Germinal center (tissue), 1 donor: ENCODE measurements at places on chromosomes 3 and 15.

- no peak for DNase-seq
These were observed 291.3 kb downstream of the TLE3 start for GRCh38 chr15:69806287-69806915.

- no peak for DNase-seq
These were observed 58.8 kb downstream of the TRAK1 start for GRCh38 chr3:42149975-42150374.

DNA sequence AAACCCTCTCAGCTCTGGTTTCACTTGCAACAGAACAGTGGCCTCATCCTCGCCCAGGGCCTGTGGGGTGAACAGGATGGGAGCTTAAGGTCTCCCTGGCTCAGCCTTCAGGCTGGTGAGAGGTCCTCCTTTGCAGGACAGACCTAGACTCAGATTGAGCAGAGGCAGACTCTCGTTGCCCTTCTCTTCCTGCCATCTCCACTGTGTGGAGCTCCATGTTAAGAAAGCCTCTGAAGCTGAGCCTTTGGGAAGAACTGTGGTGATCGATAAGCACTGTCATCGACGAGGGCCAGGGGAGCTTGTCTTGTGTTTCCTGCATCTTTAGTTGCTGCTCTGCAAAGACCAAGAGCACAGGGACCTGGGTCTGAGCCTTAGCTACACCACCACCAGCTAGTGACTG lies 37.8 kb upstream of the GRIP2 start:
- DNase-seq: no peak

GRCh38 chr15:100786901-100787566 lies 92.6 kb upstream of the ALDH1A3 start:
- DNase-seq: no peak

DNA sequence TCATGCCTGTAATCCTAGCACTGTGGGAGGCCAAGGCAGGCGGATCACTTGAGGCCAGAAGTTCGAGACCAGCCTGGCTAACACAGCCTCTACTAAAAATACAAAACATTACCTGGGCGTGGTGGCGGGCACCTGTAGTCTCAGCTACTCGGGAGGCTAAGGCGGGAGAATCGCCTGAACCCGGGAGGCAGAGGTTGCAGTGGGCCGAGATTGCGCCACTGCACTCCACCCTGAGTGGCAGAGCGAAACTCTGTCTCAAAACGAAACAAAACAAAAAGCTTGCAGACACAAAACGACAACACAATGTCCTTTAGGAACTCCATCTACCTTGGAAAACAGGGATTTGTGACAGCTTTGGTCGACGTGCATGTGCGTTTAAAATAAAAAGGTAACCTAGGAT lies 716 bp upstream of the KLHL24 start:
- no peak for DNase-seq

GRCh38 chr3:46624975-46625490 lies 12.7 kb downstream of the FAM240A start:
- DNase-seq: no peak

DNA sequence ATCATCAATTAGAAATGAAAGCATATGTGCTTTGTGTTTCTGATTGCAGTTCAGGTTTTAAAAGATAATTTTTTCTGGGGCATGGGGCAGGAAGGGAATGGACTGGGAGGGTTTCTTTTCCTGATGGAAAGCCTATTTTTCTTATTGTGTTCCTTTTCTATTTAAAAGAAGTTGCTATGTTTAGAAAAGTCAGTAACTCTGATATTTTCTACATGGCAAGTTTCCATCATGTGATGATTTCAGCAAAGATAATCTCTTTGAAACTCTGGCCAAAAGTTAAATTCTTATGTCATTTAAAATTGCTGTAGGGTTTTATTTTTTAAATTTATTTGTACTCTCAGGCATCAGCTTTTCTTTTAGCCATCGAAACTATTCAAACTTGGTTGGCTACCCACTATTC lies 601.2 kb downstream of the FOXP1 start:
- no peak for DNase-seq

- DNase-seq: no peak
These were observed 82.9 kb downstream of the CLDN1 start for GRCh38 chr3:190239325-190239724.

DNA sequence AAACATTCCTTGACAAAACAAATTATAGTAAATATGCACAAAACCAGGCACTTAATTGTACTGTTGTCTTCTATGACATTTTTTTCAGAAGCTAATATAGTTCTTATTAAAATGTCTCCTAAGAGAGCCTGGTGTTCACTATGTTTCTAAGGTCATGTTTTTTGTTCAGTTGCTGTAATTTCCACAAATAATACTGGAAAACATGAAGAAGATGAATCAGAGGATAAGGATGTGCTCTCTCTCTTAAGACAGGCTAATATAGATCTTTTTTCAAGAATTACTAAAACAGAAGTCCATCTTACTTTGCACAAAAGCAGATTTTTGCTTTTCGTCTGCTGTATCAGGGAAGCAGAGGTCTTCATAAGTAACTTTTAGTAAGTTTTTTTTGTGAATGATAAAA lies 823.0 kb upstream of the NECTIN3 start:
- no peak for DNase-seq

- no peak for DNase-seq
These were observed 1134.8 kb downstream of the NSUN3 start for GRCh38 chr3:95197661-95198060.

DNA sequence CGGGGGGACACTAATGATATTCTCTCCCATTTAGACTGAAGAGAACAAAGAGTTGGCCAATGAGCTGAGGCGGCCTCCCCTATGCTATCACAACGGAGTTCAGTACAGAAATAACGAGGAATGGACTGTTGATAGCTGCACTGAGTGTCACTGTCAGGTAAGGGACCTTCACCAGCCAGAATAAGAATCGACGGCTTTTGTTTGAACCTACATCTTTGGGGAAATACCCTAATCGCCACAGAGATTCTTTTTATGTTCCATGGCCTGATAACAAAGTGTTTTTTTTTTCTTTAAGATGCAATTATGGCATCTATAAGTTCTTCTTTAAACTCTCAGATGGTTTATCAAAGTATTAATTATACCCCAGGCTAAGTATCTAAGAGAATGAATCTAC lies 3.4 kb downstream of the THBS1 start:
- DNase-seq: no peak

- no peak for DNase-seq
These were observed 376.1 kb upstream of the CFAP20DC start for GRCh38 chr3:59425942-59426341.

- no peak for DNase-seq
These were observed 44.9 kb downstream of the GJD2 start for GRCh38 chr15:34709866-34710265.

GRCh38 chr3:180970931-180971330 lies 18.6 kb downstream of the DNAJC19 start:
- DNase-seq: no peak

GRCh38 chr3:192597506-192597905 lies 129.8 kb downstream of the FGF12 start:
- DNase-seq: no peak

DNA sequence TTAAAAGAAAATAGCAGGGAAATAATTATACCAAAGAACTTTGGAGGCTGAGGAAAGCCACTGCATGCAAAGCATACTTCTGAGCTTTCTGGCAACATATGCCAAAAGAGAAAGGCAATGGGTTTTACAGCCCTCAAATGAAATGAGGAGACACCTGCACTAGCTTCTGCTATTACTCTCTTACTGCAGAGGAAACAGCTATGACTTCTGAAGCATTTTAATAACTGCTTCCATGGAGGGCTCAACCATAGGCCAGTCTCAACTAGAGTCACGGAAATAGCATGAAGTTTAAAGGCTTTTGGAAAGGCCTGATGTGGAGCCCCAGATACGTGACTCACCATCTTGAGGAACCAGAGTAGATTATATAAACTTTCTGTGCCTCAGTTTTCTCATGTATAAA lies 114.8 kb downstream of the OXNAD1 start:
- peak; percentile 22 for DNase-seq

- no peak for DNase-seq
These were observed 554.3 kb downstream of the EPHB1 start for GRCh38 chr3:135349254-135349948.

DNA sequence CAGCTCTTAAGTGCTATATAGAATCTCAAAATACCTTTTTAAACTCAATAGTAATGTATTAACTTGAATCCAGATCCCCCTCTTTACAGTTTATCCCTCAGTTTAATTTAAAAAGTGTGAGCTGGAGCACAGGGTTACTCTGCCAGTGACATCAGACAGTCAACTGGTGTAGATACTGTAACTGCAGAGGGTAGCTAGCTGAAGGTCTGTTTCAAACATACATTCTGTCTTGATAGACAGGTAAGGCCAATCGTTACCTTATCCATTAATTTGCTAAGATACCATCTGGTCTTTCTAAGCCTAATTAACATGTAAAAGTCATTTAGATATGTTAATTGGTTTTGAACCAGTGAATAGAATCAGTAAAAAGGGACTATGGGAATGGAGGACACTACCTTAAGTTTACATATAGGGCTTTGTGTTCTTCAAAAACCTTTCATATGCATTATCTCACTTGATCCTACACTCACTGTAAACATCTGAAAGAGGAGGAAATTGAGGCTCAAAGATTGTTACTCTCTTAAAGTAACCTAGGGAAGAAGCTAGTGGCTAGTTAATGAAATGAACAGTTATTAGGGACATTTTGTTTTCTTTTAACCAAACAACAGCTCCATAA lies 59.5 kb upstream of the TSPAN3 start:
- no peak for DNase-seq

DNA sequence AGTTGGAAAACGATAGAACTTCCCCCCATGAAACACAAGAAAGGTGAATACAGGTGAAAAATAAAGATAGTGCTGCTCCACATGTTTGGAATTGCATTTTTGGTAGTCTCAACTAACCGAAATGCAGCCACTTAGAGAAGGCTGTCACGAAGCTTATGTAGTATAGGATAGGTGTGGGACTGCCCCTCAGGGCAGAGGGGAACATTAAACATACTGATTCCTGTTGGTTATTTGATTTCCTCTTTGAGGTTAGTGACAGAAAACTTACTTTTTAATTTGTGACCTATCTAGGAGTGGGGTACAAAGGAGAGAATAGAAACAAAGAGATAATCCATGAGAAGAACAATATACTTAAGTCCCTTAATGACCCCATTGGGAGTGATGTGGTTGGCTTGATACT lies 85.8 kb upstream of the SATB1 start:
- DNase-seq: no peak

DNA sequence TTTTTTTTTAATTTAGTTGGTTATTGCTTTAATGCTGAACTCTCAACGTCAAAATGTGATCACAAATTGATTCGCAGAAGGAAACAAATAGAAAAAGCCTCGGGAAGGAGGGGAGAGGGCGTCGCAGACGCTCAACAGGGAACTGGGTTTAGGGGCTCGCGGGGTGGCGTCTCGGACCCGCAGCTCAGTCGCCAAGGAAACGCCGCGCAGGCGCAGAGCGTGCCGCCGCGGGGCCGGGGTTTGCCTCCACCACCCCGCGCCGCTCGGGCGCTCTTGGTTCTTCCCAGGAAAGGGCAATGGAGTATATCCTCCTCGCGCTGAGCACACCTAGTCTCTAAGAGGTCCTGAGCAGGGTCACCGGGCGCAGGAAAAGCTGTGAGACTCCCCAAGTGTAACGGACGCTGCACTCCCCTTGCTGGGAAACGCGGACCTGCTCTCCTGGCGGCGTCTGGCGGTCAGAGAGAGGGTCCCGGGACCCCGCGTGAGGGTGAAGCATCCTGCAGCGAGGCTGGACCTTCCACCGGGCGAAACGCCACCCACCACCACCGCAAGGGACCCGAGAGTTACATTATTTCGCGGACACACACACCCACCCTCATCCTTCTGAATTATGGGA lies 753 bp downstream of the PLCH1 start:
- DNase-seq: peak; percentile 50

GRCh38 chr3:126550488-126551051 lies 8.2 kb downstream of the C3orf22 start:
- DNase-seq: no peak

DNA sequence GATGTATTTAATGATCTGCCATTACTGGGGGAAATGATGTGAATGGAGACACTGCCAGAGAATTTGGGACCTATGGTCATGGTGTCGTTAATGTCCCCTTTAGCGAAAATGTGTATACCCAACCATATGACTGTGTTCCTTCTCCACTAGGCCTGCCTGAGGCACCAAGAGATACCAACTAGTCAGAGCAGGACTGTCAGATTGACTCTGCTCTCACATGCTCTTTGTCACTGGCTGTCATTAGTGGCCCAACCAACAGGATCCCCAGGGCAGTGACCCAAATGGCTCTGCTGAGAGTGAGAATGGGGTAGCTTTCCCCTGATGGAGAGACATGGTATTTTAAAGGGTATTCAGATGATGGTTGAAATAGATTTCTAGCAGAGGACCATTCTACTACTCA lies 2.8 kb downstream of the TAGLN3 start:
- DNase-seq: no peak

- DNase-seq: no peak
These were observed 34.9 kb upstream of the POLR2M start for GRCh38 chr15:57671636-57672035.

DNA sequence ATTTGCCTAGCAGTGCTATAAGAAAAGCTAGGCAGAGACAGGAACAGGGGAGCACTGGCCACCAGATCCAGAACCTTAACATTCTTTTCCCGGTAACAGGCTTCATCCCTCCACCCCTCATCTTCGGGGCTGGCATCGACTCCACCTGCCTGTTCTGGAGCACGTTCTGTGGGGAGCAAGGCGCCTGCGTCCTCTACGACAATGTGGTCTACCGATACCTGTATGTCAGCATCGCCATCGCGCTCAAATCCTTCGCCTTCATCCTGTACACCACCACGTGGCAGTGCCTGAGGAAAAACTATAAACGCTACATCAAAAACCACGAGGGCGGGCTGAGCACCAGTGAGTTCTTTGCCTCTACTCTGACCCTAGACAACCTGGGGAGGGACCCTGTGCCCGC lies 231.0 kb upstream of the ST8SIA2 start:
- no peak for DNase-seq

GRCh38 chr3:184016811-184017671 lies 643 bp downstream of the ABCC5 start:
- peak; percentile 84 for DNase-seq

GRCh38 chr15:99282586-99282985 lies 31.3 kb downstream of the LRRC28 start:
- no peak for DNase-seq

- DNase-seq: no peak
These were observed 112.9 kb downstream of the ADCY5 start for GRCh38 chr3:123336001-123336400.

- DNase-seq: no peak
These were observed 5.0 kb downstream of the MEX3B start for GRCh38 chr15:82040862-82041261.

- DNase-seq: no peak
These were observed 2.5 kb upstream of the DPH6 start for GRCh38 chr15:35548435-35548834.

DNA sequence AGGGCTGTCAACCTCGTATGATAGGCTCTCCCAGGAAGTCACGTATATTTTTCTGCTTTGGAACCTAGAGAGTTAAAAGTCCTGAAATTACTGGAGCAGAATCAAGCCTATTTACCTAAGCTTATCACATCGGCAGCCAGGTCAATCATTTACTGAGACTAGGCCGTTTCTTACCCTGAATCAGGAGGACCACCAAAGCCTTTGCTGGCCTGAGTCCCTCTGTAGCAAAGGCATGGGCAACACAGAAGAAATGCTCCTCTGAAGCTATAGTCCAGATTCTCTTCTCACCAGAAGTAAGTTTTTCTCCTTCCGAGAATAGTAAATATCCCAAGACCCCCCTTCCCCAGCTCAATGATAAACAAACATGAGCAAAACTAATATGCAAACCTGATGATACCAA lies 125.9 kb upstream of the PHLDB2 start:
- DNase-seq: no peak

- no peak for DNase-seq
These were observed 45.4 kb upstream of the GLCE start for GRCh38 chr15:69115031-69115430.
